ENCODE measurements at places on chromosomes 7 and 10. TPM values are rescaled to one million over a fixed set of nuclear protein-coding genes. Genes with fewer than 3 reads are reported as not detected.

The HTR5A gene
- total RNA-seq: not detected

The SEC31B gene
- 54.2 TPM for total RNA-seq

The TFR2 gene
- total RNA-seq: 20.7 TPM

The FIS1 gene
- 127 TPM for total RNA-seq

The STRIP2 gene
- 86.6 TPM for total RNA-seq

The SLC26A5 gene
- total RNA-seq: not detected

The ACTR3C gene
- 7.9 TPM for total RNA-seq

The OR2A42 gene
- not detected for total RNA-seq

The STAMBPL1 gene
- total RNA-seq: 43.5 TPM

The NUTM2E gene
- total RNA-seq: 0.19 TPM

The MRLN gene
- 0.82 TPM for total RNA-seq

The TMEM273 gene
- 36.4 TPM for total RNA-seq

The CYP26A1 gene
- not detected for total RNA-seq

The HKDC1 gene
- total RNA-seq: 0.09 TPM

The CNNM1 gene
- total RNA-seq: 0.28 TPM

The TMEM196 gene
- not detected for total RNA-seq

The SPAG6 gene
- not detected for total RNA-seq

The ERCC6 gene
- 14.5 TPM for total RNA-seq

The NKX2-3 gene
- not detected for total RNA-seq

The TDRD1 gene
- total RNA-seq: 0.16 TPM

The ASIC3 gene
- total RNA-seq: 4.0 TPM

The ELMO1 gene
- total RNA-seq: 121 TPM

The PTEN gene
- total RNA-seq: 48.6 TPM

The IFIT1B gene
- total RNA-seq: not detected

All from activated CD4-positive, alpha-beta T cell treated with anti-CD3 and anti-CD28 coated beads, Interleukin-2, amount 10 ng/mL, durations not matched to agents 24 days and 14 days (primary cell).